ENCODE measurements at places on chromosomes 3 and 15.

DNA sequence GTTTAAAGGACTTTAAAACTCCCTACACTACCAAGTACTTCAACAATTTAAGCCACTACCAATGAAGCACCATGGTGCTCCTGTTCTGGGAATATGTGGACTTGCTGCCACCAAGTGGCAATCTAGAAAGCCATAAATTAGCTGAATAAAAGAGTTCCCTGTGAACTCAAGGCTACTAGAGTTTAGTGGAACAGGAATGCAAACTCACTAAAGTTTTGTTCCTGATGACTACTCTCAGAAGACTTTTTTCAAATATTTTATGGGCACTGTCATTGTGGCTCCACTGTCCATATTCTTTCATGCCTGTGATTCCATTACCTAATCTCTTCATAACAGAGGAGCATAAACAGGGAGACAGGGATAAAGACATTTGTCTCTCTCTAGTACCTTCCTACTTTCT is 63.9 kb downstream of the TMCC1 start:
- peak; percentile 59 for DNase-seq

DNA sequence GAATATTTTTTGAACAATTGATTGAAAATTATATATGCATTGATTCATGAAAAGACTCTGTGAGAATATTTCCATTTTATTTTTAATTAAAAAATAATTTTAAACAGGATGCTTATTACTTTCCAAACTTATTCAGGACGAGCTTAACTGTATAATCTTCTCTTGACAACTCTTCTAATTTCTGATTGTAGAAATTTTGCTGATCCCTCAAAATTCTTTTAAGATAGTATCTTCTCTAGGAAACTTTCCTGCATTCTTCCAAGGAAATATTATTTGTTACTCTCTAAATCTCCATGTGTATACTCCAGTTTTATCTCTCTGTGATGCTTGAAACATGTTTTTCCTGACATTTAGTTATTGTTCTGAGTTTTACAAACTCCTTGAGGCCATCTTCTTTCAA is 197.2 kb downstream of the BCHE start:
- DNase-seq = no peak

DNA sequence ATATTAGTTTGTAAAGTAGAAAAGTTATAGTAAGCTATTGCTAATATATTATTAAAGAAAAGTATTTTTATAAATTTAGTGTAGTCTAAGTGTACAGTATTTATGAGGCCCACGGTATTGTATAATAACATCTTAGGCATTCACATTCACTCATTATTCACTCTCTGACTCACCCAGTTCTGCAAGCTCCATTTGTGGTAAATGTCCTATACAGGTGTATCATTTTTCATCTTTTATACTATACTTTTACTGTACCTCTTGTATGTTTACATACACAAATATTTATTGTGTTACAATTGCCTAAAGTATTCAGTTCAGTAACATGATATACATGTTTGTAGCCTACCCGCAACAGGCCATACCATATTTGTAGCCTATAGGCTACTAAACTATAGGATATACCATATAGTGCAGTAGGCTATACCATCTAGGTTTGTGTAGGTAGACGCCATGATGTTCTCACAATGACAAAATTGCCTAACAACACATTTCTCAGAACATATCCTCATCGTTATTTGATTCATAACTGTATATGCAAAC is 246.8 kb upstream of the ALCAM start:
- no peak for DNase-seq

GRCh38 chr3:168647582-168647981 is 551.9 kb upstream of the GOLIM4 start:
- DNase-seq = no peak

GRCh38 chr3:87033205-87033604 is 42.3 kb upstream of the VGLL3 start:
- no peak for DNase-seq

- DNase-seq = peak; percentile 42
These were observed 37.0 kb upstream of the CDCP1 start for GRCh38 chr3:45182915-45183871.

GRCh38 chr15:20645956-20646355 is 104.4 kb upstream of the GOLGA6L6 start:
- DNase-seq = peak; percentile 88

DNA sequence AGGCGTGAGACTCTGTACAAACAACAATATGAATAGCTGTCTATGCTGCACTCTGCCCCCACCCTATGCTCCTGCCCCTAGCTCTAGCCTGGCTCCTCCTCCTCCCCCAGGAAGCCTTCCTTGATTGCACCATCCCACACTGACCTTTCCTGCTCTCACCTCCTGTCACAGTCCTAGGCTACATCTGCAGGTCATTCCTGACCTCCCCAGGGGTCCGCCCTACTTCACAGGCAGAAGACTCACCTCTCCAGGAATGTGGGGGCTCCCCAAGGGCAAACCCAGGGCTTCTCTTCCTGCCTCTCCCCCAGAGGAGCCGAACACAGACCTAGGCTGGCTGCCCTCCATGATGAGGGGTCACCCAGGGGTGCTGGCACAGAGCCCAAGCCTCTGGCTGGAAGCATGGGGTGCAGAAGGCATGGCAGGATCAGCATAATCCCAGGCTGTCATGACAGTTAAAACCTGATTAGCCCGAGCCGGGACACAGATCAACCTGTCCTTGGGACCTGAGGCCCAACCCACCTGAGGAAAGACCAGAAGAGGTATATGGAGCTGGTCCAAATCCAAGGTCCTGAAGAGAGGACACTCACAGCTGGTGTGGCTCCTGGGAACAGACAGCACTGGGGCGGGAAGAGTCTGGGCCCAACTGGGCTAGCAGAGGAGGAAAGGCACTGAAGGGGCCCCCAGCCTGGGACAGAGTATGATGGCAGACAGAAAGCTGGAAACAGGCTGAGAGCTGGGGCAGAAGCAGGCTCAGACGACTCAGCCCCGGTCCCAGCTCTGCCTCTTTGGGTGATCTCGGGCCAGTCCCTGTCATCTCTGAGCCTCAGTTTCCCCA is 5.9 kb downstream of the SEMA7A start:
- DNase-seq = no peak

DNA sequence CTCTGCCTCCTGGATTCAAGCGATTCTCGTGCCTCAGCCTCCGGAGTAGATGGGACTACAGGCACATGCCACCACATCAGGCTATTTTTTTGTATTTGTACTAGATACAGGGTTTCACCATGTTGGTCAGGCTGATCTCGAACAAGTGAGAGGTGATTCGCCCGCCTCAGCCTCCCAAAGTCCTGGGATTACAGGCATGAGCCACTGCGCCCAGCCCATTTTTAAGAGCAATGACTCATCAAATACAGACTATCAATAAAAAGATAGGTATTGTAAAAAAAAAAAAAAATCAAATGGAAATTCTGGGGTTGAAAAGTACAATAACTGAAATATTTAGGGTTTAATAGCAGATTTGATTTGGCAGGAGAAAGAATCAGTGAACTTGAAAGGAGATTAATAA is 129.0 kb downstream of the TJP1 start:
- no peak for DNase-seq

GRCh38 chr15:80404057-80404760 is at the start of gene ARNT2:
Gene ARNT2, plus strand, starts transcription at chr15:80404382. Its CDS starts 134 bp downstream, at chr15:80404516.
- no peak for DNase-seq

GRCh38 chr3:197590313-197590962 is 34.7 kb upstream of the BDH1 start:
- DNase-seq = no peak

DNA sequence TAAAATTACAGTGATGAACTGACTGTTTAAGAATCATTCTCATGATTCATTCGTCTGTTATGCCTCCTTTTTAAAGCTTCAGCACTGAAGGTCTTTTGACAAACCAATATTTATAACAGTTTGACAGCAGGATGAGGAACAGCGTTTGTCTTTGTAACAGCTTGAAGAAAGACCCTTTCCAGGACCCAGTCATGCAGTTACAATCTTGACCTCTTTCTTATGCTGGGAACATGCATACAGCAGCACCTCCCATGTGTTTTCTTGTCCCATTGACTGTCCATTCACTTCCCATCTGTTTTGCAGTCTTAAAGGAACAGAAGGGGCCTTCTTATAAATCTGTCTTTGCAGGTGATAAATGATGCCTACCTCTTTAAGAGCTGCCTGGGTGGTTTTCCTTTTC is 87.2 kb downstream of the OPA1 start:
- no peak for DNase-seq

DNA sequence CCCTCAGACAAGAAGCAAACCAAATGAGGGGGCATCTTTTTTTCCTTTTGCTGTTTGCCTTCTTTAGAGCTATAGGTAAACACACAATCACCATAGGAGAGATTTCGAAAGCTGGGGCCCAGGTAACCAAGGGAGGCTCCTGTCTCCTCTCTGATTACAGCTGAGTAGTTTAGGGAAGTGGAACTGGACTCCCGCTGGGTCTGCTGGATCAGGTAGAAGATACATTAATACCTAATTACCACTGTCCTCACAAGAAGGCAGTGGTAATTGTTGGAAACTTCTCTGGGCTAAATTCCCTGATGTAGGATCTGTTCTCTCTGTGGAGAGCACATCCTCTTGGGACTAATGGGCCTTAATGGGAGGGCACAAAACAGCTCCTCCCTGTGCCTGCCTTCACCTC is 32.7 kb downstream of the HDC start:
- no peak for DNase-seq

- DNase-seq = no peak
These were observed 5.3 kb upstream of the KIF7 start for GRCh38 chr15:89660556-89660955.

DNA sequence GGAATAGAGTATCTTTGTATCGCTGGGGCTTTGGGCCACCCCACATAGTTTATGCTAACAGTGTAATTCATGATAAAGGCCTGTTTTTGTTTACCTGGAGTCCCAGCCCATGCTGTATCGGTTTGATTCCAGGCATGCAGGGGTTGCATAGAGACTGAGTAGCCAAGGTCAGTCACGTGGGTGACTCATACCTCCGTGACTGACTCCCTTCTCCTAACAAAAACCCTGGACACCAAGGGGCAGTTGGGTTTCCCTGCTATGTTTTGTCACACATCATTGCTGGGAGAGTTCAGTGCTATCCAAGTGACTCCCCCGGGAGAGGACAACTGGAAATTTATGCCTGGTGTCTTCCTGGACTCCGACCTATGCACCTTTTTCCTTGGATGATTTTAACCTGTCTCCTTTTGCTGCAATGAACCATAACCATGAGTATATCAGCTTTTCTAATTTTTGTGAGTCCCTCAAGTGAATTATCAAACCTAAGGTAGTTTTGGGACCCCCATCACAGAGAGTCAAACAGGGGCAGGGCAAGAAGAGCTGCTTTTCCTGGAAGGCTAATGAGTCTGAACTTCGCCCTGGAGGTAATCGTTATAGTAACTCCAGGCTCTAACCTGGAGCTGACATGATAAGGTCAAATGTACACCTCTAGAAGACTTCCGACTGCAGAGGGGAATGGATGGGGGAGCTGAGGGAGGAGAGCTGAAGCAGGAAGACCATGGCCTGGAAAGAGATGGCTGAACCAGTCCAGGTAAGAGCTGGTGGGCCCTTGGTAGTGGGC is 57.0 kb downstream of the SRGAP3 start:
- no peak for DNase-seq

DNA sequence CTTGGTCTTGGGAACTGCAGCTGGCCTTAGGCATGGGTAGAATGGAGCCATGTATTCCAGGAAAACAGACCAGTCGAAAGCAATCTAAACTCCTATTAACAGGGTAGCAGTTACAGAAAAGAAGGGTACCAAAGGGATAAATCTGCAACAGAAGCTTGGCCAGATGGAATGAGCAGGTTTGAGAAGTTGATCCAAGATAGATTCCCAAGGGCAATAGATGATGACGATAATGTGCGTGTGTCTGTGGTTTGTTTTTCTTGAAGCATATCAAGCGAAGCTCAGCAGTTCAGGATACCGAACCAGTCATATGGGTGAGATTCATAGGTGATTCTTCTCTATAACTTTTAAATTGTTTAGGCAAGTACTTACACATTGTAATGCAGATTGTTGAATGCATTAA is 203.8 kb upstream of the SEMA6D start:
- DNase-seq = no peak

- no peak for DNase-seq
These were observed 231.2 kb downstream of the MBNL1 start for GRCh38 chr3:152499791-152500385.

- DNase-seq = peak; percentile 87
These were observed 209.3 kb upstream of the UMPS start for GRCh38 chr3:124520970-124521369.

- no peak for DNase-seq
These were observed 25.9 kb upstream of the GRIP2 start for GRCh38 chr3:14565868-14566588.

- no peak for DNase-seq
These were observed 824.5 kb downstream of the CADM2 start for GRCh38 chr3:85783291-85783690.

DNA sequence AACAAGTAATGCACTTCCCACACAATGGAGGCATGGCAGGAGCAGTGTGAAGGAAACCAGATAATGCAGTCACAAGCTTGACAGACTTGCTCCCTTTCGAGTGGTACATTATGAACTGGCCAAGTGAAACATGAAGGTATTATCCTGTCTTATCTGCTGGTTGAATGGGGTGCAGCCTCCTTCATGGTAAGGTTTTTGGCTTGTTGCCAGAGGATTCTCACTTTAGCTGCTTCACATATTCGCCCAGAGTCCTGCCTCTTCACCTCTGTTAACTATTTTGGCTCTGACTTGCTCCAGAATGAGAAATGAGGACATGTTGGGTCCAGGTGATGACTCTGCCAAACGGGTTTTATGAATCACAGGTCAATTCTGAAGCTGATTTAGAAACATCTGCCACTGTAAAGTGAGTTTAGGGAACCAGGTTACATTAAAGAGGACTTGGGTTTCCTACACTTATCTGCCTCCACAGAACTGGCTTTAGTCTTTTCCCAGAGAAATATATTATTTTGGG is 19.5 kb upstream of the CCDC39 start:
- no peak for DNase-seq

GRCh38 chr3:66317750-66318376 is 97.1 kb downstream of the SLC25A26 start:
- no peak for DNase-seq

DNA sequence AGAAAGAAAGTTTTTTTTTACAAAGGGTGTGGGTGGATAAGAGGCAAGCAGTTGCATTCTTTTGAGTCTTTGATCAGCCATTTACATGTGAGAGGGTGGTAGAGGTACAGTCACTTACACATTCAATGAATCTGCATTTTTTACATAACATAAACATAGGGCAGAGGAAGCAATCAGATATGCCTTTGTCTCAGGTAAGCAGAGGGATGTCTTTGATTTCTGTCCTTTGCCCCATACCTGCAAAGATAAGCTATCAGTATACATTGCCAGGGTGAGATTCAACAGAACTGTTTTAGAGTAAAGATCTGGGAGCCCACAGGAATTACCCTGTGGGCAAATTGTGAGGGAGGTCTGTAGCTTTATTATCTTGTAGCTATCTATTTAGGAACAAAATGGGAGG is 5.4 kb upstream of the PPP1R2 start:
- DNase-seq = no peak
